ENCODE measurements at places on chromosomes 2 and 18.
A peak's percentile ranks its signal among the peaks of the same experiment; 100 is the strongest.

GRCh38 chr2:9174771-9175437 is 31.7 kb upstream of the ASAP2 start:
- DNase-seq, result no peak

DNA sequence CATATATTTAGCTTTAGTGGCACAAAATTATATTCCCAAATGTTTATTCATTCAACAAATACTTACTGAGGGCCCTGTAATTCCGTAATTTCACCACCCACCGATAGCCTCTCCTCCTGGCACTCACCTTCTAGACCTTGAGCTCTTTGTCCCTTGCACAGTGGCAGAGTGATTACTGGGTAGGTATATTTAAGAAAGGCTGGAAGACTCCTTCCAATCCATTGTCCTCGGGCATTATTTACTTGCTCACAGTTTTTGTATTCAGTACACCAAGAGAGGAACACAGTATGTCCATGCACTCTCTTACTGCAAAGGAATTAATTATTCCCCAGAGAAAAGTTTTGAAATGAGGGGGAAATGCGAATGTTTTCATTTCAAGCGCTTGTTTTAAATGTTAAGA is 1.1 kb upstream of the CDCA7 start:
- no peak for DNase-seq

DNA sequence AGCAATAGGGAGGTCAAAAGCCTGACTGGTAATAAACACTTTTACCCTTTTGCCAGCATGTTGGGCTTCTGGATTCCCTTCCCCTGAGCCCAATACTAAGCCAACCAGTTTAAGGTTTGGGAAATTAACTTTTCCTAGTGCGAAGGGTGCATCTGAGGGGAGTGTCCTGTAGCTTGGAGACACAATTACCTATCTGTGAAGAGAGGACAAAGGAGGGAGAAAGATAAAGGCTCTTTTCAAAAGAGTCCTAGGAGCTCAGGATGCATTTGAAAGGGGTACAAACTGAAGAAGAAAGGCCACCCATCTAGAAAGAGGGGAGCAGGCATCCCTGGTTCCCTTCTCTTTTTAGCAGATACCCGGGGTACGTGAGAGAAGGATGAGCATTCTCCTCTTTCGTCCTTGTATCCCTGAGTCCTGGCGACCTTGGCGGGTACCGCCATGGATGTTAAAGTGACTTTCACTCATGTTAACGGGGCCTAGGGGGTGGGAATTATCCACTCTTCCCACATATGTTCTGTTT is 25.1 kb downstream of the C18orf54 start:
- no peak for DNase-seq

GRCh38 chr2:8543383-8544170 is 138.3 kb upstream of the ID2 start:
- no peak for DNase-seq

DNA sequence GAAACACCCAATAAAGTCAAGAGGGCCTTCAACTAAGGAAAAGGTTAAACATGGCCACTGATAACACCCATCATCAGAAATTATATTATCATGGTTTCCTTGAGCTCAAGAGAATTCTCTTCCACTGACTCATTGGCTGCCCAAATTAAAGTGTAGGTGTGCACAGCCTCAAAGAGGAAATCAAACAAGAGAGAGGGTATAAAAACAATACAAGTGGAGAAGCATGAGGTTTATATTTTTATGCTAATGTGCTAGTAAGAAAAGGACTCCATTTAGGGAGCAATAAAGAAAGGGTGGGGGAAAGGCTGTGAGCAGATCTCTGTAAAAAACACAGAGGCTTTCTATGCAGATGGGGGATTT is 168.8 kb upstream of the VRK2 start:
- DNase-seq, result no peak

DNA sequence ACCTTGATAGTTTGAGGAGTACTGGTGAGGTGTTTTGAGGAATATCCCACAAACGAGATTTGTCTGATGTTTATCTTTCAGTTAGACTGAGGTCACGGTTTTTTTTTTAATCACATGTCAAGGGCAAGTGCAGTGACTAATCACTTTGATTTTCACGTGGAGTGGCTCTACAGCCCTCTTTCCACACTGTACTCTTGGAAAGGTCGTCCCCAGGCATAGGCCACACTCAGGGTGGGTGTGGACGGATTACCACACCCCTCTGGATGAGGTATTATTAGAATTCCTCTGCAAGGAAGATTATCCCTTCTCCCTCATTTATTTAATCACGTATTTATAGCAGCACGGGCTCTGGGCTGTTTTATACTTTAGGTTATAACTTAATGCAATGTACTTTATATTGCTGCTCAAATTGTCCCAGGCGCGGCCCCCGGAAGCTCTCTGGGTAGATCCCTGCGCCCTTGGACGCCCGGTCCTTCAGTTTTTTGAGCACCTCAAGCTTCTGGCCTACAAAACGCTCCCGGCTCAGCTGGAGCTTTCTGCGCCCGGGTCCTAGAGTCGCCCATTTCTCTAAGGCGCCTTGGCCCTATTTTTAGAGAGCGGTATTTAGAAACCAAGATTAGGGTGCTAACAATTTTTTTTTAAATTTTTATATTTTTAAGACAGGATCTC is 515 bp upstream of the PLEKHB2 start:
- peak; percentile 42 for DNase-seq

DNA sequence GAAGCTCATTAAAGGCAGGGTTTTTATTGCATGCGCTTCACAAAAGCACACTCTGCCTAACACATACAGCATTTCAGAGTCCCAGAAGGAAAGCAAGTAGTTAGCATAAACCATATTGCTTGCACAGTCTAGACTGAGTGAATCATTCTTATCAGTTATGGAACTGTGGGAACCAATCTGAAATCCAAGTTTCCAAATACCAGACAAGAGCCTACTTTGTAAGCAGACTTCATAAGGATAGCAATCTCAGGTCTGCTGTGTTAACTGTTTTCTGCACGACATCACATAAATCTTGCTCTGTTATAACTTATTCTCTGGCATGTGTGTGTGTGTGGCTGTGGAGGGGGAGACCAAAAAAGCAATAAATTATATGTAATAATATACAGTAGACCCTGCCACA is 608.1 kb upstream of the REG3G start:
- DNase-seq, result no peak

DNA sequence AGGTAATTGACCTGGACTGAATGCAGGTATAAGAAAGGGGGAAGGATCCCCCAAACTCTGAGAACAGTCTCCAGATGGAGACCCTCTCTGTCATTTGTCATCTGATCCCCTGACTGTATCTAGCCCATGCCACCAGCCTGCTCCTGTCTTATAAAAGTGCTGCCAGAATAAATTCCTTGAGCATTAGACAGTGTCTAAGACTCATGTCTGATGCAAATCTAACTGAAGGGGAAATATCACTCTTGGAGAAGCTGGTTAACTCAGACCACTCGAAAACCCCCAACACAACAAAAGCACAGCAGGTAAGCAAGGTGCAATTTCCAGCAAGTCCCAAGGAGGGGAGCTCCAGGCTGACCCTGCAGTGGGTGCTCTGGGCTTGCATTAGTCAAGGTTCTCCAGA is 40.9 kb upstream of the KDM3A start:
- no peak for DNase-seq

DNA sequence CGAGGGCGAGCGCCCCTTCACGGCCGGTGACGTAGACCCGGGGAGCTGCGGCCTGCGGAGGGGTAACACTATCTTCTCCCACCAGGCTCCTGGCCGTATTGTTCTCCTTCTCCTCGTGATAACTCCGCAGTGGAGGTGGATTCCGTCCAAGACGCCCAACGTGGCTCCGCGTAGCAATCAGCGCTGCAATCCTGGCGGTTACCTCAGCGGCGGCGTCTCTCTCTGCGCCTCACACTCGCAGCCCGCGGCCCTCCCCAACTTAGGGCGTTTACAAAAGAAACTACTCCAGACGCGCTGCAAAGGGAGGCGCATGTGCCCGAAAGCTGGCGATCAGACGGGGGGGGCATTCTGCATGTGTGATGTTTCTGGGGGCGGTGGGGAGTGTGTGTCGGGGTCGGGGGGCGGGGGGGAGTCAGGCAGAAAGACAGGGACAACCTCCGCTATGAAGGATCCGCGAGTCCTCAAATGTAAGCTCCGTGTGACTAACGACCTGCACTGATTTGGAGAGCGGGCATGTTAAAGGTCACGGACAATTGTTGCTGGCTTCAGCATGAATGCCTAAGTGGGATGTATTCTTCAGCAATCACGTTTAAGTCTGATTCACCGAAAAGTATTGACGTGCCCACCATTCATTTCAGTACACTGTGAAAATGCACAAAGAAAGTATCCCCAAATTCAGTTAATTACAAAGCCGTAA is 1.3 kb upstream of the ZNF516 start:
- DNase-seq, result no peak

GRCh38 chr2:217154923-217155322 is 295.1 kb upstream of the TNP1 start:
- no peak for DNase-seq

GRCh38 chr18:44882163-44882868 is 201.6 kb downstream of the SETBP1 start:
- no peak for DNase-seq
